ENCODE measurements at places on chromosomes 1 and 21.

DNA sequence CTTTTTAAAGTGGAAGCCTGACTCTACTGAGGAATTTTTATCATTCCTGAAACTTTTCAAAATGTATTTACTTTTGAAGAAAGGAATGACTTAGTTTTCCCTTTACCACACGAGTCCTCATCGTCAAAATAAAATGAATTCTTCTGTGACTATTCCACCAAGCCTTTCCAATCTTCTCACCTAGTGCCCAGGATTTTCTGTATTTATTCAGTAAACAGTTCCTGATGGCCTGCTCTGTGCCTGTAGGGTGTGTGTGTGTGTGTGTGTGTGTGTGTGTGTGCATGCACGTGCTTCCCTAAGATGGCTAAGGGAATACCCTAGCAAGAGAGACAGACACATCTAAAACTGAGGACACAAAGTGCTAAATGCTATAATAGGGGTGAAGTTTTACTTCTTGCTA, 395.0 kb upstream of the USP24 start:
- DNase-seq: no peak

DNA sequence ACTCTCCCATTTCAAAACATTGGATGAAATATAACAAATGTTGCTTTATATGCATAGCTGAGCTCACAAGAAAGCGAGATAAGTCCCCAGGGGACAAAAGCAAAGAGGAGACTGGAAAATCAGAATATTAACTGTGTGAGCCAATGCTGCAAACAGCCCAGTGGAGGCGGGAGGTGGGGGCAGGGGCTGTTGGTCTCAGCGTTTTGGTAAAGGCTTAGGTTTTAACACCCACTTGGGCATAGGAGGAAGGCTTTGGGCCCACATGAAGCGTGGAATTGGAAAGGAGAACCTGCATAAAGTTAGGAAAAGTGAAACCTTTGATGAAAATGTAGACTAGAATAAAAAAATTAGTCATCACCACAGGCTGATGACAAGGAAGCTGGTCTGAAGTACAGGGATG, 30.2 kb upstream of the SMIM12 start:
- DNase-seq: no peak

- no peak for DNase-seq
Measured at GRCh38 chr1:212777151-212777550, 14.4 kb downstream of the NSL1 start.

GRCh38 chr1:72281637-72282270, 585 bp downstream of the NEGR1 start:
- DNase-seq: no peak

DNA sequence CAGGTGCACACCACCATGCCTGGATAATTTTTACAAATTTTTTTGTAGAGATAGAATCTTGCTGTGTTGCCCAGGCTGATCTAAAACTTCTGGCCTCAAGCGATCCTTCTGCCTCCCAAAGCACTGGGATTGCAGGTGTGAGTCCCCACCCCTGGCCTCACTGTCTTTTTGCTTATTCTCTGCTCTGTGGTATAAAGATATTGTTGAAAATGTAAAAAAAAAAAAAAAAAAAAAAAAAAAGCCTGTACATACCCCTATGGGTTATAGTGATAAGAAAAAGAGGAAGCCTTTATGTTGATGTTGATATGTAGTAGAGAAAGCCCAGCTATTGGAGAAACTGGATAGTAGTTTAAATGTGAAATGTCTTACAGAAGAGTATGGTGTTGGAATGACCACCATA, 125.8 kb downstream of the XPR1 start:
- DNase-seq: no peak

DNA sequence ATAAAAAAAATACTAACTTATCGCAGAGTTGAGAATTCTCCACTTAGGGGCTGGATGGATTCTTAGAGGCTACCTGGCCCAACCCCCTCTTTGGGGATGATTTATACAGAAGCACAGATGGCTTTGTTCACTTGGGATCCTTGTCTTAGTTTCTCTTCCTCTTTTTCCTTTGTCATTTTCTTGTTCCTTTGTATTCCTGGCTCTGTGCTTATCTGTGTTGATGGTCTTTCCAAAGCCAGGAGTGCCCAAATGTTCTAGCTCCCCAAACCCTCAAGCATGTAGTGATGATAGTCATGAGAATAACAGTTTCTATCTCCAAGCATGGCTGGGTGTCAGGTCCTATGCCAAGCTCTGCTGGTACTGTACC, 27.4 kb downstream of the EPHB2 start:
- no peak for DNase-seq

DNA sequence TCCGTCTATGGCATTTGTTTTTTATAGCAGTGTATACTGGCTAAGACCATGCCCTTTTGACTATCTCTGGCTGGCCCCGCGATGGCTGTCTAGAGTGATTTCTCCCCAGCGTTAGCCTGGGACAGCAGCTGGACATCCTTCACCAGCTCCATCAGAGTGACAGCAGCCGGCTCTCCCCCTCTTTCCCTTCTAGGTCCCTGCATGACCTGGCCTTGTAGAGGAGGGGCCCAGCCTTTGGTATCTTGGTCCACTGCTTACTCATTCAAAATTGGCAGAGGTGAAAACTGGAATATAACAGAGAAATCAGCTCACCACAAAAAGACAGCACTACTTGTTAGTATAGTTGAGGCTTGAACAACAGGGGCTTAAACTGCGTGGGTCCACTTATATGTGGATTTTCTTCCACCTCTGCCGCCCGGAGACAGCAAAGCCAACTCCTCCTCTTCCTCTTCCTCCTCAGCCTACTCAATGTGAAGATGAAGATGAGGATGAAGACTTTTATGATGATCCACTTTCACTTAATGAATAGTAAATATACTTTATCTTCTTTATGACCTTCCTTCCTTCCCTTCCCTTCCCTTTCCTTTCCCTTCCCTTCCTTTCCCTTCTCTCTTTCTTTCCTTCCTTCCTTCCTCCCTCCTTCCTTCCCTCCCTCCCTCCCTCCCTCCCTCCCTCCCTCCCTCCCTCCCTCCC, 29.4 kb upstream of the B3GALNT2 start:
- no peak for DNase-seq

DNA sequence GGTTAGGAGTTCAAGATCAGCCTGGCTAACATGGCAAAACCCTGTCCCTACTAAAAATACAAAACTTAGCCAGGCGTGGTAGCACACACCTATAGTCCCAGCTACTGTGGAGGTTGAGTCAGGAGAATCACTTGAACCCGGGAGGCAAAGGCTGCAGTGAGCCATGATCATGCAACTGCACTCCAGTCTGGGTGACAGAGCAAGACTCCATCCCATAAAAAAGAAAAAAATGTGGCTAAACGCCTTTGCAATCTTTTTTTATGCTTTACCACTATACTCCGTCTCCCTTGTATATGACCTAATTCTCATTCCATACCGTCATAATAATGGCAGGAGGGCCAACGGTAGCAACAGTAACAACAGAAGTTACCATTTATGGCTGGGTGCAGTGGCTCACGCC, 109.5 kb downstream of the ASH1L start:
- no peak for DNase-seq

DNA sequence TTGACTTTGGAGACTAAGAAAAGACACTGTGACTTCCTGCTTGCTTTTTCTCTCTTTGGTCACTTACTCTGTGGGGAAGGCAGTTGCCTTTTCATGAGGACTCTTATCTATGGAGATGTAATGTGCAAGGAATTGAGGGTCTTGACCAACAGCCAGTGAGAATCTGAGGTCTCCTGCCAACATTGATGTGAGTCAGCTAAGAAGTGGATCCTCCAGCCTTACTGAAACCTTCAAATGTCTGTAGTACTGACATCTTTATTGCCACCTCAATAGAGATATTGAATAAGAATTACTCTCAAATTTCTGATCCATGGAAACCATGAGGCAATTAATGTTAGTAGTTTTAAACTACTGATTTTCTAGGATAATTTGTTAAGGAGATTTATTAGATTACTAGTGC, 598.4 kb downstream of the ADGRL2 start:
- DNase-seq: no peak

DNA sequence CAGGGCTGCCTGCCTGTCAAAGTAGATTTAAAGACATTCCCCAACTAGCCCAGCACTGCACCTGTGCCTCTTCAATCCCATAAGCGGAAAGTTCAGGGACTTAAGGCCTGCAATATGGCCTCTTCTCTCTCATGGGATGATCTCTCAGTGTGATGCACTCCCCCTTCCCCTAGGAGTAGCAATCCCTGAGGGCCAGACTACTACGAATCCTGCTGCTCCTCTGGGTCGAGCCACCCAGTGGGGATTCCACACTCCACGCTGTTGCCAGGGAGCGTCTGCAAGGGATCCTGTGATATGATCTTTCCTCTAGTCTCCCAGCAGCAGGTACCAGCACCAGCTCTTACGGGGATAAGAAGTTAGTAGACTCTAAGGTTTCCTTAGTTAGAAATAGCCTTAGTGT, 13.2 kb upstream of the OR6N2 start:
- no peak for DNase-seq

- DNase-seq: no peak
Measured at GRCh38 chr1:32811917-32812316, 5.2 kb downstream of the YARS1 start.

DNA sequence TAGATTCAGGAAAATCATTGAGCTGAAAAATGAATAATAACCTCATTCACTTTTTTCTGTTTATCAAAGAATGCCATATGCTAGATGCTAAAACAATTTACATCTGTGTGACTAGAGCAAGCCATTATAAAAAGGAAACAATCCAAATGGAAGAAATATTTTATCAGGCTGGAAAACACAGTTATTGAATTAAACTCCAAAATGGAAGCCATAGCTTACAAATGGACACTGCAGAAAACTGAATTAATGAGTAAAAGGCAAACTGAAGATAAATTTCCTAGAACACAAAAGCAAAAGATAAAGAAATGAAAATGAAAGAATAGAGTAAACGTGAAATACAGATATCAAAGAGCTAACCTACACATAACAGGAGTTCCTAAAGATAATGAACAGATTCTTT, 33.1 kb upstream of the IL10 start:
- DNase-seq: no peak
